ENCODE measurements at places on chromosomes 12 and 14. TPM values are rescaled to one million over a fixed set of nuclear protein-coding genes. Genes with fewer than 3 reads are reported as not detected.

DNA sequence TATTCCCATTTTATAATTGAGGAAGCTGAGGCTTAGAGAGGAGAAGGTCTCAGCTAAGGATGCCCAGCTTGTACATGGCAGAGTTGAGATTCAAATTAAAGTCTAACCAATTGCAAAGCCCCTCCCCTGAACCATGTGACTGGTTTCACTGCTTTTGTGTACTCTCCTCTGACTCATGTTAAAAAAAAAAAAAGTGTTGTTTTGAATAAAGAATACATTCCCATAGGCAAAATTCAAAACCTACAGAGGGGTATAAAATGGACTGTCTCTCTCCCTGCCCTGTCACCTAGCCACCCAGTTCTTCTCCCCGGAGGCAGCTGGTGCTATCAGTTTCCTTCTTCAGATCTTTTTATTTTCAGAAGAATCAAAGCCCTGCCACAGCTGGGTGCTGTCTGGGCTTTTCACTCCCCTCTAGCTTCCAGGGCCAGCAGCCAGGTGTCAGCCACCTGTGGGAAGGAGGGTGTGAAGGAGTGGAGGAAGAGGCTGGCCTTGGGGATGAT, 5.4 kb downstream of the PSMD9 start:
- no peak overlapping the region for H3K4me3 ChIP-seq
- H3K27me3 ChIP-seq: no peaks in the 10 kb centered on the region
- peak overlapping the region; percentile 48 for H3K27ac ChIP-seq
- peaks cover 19% of the 10 kb centered on the region for H3K4me1 ChIP-seq
- peaks cover 24% of the 10 kb centered on the region for H3K36me3 ChIP-seq

The PRKCH gene
- total RNA-seq: 166 TPM

The KRT6C gene
- total RNA-seq: not detected

The LARP4 gene
- total RNA-seq: 110 TPM

The HNF1A gene
- not detected for total RNA-seq

All from CD8-positive, alpha-beta memory T cell (primary cell).